CD4-positive, alpha-beta T cell (primary cell): ENCODE measurements at places on chromosomes 3 and 15.

GRCh38 chr3:112744825-112745566, 101.7 kb downstream of the CD200R1L start:
- no peak for DNase-seq

DNA sequence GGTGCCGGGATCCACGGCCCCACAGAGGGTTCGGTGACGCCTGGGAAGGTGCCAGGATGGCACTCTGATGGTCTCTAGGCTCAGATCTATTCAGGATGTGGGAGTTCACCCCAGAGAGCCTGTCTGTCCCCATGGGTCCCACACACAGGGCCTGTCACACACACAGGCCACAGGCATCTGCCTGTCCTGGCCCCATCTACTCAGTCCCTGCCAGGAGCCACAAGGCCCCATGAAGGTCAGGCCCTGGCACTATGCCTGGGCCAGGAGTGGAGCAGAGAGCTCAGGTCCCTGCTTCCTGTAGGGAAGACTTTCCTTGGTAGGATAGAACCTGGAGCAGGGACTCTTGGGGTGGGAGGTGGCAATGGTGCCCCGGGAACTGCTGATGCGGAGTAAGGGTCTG, 49.0 kb upstream of the FURIN start:
- DNase-seq, result no peak

- no peak for DNase-seq
Observed at GRCh38 chr3:49745986-49746385, 22.2 kb upstream of the GMPPB start.

DNA sequence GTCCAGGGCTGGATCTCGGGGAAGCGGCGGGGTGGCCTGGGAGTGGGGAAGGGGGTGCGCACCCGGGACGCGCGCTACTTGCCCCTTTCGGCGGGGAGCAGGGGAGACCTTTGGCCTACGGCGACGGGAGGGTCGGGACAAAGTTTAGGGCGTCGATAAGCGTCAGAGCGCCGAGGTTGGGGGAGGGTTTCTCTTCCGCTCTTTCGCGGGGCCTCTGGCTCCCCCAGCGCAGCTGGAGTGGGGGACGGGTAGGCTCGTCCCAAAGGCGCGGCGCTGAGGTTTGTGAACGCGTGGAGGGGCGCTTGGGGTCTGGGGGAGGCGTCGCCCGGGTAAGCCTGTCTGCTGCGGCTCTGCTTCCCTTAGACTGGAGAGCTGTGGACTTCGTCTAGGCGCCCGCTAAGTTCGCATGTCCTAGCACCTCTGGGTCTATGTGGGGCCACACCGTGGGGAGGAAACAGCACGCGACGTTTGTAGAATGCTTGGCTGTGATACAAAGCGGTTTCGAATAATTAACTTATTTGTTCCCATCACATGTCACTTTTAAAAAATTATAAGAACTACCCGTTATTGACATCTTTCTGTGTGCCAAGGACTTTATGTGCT, 527 bp downstream of the B2M start:
- DNase-seq, result peak; percentile 46

- DNase-seq, result peak; percentile 43
Observed at GRCh38 chr15:92889390-92890107, 10.6 kb upstream of the CHD2 start.

DNA sequence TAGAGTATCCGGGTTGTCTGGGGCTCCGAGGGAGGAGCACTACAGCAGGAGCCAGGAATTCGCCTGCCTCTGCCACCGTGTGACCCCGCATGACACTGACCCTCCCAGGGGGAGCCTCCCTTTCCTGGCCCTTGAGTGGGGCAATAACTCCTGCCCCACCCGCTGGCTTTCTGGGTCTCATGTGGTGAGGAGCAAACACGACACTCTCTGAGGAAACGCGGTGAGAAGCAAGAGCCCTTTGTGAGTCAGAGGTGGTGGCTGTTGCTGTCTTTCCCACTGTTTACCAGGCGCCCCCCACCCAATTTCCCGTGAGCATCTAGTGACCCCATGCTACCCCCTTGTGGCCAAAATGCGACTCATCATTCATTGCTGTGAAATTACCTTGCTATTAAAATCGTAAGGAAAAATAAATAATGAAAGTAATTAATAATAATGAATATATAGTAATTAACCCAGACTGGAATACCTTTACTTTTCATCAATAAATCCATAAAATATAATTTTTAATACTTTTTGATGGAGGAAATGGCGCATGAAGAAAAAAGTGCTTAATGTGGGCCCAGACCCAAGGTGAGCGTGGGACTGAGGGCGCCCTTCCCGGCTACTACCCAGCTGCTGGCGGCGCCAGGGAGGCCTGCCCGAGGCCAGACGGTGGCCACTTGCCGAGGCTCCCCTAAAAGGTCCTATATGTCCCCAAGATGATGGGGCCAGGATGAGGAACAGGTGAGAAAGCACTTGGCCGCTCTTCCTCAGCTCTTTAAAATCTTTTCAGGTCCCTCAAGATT, 29.3 kb downstream of the CCNL1 start:
- peak; percentile 83 for DNase-seq

- no peak for DNase-seq
Observed at GRCh38 chr3:187629711-187630110, 40.5 kb downstream of the SST start.

DNA sequence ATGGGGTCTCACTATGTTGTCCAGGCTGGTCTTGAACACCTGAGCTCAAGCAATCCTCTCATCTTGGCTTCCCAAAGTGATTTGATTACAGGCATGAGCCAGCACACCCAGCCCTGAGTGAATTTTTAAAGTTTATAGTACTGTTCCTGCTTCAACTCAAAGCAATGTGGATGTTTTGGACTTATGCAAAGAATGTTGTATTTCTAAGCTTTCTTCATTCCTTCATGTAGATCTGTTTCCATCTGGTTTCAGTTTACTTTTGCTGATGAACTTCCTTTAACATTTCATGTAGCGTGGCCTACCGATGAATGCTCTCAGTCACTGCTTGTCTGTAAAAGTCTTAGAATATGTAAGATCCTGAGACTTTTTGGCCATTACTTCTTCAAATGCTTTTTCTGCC, 23.2 kb downstream of the NRG4 start:
- DNase-seq, result no peak

- no peak for DNase-seq
Observed at GRCh38 chr15:96276438-96277210, 53.9 kb upstream of the NR2F2 start.

- DNase-seq, result no peak
Observed at GRCh38 chr3:72163809-72164634, 379.1 kb upstream of the PROK2 start.

GRCh38 chr3:108724101-108724500, 33.1 kb downstream of the RETNLB start:
- no peak for DNase-seq

GRCh38 chr3:29138171-29138570, 142.7 kb upstream of the RBMS3 start:
- no peak for DNase-seq

GRCh38 chr3:39990532-39990931, 181.1 kb downstream of the MYRIP start:
- DNase-seq, result no peak

DNA sequence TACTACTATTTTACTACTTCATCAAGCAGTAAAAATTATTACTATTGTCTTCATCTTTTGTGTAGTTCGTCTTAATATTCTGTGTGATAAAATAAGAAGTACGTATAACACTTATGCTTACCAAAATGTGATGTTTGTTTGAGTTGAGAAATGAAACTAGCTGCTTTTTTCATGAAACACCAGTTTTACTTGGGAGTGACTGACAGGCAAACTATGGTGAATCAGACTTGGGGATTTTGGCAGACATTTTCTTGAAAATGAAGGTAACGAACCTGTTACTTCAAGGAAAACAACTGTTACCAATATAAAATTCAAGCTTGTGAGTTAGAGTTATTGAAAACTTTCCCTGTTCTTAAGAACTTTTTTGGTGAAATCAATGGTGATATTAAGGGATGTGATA, 10.3 kb downstream of the U2SURP start:
- DNase-seq, result no peak

GRCh38 chr15:45573961-45574629, 13.1 kb upstream of the BLOC1S6 start:
- no peak for DNase-seq

DNA sequence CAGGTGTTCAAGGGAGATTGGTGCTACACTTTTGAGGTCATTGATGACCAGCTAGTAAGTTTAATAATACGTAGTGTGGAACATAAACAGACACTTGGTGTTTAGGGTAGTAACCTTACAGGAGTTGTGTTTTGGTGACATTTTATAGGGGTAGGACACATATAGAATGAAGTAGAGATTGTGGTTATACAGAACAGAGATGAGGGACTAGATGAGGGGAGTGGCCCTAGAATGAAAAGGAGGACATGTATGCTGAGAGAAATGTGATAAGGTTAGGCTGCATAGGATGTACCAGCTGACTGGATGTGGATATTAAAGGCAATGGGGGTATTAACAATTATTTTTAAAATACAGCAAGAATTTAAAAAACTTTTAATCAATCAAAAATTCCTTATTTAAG, 8.0 kb downstream of the MBNL1 start:
- no peak for DNase-seq

DNA sequence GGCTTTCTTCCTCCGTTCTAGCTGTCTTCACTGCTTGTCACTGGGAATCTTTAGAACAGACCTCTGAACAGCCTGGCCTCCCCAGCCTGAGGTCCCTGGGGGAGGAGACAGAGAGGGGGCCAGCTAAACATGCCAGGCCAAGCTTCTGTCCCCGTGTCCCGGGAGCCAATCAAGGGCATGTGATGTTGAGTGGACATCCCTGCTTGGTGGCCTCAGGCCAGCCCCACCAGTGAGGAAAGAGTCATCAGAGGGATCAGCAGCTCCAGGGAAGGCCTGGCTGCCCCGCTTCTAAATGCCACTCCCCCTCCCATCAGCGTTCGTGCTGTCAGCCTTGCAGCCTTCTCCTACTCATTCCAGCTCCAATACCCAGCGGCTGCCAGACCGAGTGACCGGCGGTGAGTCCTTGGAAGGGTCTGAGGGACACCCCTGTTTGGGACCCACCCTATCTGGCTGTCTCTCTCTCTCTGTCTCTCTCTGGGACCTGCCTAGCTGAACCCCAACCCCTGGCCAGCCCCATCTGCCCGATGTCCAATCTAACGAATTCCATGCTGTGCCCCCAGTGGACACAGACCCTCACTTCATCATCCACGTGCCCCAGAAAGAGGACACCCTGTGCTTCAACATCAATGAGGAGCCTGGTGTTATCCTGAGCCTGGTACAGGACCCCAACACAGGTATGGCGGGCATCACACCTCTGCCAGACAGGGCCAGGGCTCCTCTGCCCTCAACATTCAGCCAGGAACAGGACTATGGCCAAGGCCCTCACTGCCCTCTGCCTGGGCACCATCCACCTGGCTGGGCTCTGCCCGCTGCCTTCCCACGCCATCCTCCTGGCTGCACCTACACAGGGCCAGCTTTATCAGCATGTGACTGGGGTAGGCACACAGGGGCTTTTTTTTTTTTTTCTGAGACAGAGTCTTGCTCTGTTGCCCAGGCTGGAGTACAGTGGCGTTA, 6.6 kb upstream of the ITIH3 start:
- no peak for DNase-seq

- no peak for DNase-seq
Observed at GRCh38 chr15:56734013-56734635, 815 bp upstream of the ZNF280D start.

DNA sequence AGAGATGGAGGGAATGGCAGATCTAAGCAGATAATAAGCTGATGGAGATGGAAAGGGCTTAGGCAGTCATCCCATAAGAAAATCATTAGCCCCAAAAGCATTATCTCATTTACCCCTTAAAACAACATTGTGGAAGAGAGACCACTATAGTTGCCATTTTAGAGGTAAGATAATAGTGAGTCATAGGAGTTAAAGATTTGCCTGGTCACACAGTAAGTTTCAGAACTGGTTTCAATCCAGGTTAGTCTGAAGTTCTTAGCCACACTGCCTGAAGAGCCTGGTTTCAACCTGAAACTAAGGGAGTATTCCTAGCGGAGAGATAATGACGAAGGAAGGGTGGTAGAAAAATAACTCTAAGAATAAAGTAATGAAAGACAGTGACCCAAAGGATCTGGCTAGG, 13.0 kb upstream of the UBR1 start:
- DNase-seq, result no peak

DNA sequence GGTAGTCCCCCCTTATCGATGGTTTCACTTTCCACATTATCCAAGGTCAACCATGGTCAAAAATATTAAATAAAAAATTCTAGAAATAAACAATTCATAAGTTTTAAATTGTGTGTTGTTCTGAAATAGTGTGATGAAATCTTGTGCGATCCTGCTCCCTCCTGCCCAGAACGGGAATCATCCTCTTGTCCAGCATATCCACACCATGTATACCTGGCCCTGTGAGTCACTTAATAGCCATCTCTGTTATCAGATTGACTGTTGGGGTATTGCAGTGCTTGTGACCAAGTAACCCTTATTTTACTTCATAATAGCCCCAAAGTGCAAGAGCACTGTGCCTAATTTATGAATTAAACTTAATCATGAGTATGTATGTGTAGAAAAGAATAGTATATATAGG, 19.1 kb downstream of the FAM81A start:
- DNase-seq, result no peak

- no peak for DNase-seq
Observed at GRCh38 chr3:27504749-27505148, 20.6 kb upstream of the SLC4A7 start.
